Dermis microvascular lymphatic vessel endothelial cell (primary cell): ENCODE measurements at places on chromosomes 5 and 9.

- no peak for DNase-seq
These were observed 2095.5 kb upstream of the C9orf72 start for GRCh38 chr9:29668732-29669131.

- DNase-seq, result peak; percentile 71
These were observed 29.1 kb downstream of the JADE2 start for GRCh38 chr5:134554319-134555222.

- no peak for DNase-seq
These were observed 166.2 kb upstream of the ACO1 start for GRCh38 chr9:32218100-32218767.

DNA sequence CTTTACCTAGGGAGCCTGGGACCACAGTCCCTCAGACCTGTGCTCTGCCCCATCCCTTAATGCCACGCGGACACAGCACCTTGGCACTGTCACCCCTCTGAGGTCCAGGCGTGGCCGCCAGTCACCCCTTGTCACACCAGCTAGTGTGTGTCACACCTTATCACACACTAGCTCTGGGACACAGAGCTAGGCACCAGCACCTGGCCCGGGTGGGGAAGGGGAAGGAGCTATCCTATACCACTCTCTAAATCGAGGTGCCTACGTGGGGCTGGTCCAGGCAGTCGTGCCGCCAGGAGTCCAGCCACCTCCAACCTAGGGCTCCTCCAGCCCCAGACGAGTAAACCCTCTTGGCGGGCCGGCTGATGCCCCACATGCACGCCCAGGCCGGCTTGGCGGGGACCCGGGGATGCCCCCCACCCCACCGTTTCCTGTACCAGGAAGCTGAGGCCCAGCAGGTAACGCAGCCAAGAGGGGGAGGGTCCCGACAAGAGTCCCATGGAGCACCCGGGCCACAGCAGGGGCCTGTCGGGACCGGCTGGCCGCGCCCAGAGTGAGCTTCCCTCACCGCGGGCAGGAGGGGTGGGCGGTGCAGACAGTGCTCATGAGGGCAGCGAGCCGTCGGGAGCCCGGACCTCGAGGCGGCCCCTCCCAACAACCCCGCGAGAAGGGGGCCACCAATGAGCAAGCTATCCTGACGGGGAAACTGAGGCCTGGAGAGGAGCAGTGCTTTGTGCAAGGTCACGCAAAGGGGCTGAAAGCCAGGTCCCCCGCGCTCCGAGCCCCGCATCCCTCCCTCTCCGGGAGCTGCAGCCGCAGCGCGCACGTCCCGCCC, 550 bp downstream of the CORO2A start:
- peak; percentile 5 for DNase-seq

DNA sequence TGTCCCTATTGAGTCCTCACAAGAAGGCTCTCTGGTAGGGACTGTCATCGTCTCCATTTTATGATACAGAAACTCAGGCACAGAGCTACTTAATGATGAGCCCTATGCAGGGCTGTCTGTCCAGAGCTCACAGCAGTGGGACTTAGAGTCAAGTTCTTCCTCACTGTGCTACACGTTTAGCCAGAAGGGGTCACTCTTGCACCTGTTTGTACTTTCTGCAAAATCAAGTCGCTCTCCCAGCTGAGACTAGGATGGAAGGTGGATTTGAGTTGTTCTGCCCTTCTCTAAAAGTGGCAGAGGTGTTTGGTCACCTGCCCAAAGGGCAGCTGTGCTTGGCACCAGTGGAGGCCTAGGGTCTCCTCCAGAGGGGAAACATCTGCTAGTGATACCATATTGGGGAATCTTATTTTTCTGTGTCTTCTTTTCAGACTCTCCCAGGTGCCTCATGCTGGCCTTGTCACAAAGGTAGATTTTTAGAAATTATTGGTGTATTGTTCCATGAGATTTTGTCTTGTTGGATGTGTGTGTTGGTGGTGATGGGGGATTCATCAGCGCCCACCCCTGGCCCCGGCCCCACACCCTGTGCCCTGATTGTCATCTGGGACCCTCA, 104.2 kb downstream of the PPARGC1B start:
- peak; percentile 87 for DNase-seq

DNA sequence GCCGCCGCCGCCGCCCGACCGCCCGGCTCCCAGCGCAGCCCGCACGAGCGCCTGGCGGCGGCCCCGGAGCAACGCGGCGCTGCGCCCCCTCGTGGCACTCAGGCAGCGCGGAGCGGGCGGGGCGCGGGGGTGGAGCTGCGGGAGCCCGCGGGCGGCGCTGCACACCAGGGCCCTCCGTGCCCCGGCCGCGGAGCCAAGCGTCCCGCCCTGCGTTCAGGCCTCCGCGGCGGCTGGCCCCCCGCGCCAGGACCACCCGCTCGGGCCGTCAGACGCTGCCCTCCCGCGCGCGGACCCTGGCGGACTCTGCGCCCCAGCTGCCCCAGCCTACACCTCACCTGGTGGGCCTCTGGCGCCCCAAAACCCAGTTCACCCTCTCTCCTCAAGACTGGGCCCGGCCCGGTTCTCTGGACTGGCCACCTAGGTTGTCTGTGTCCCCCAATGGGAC, at the start of gene RASGEF1C:
Gene RASGEF1C, minus strand, starts transcription at position 75 of the 445 bp plus-strand sequence. CDS start 71,159 bp downstream, outside the sequence.
- DNase-seq, result peak; percentile 71

DNA sequence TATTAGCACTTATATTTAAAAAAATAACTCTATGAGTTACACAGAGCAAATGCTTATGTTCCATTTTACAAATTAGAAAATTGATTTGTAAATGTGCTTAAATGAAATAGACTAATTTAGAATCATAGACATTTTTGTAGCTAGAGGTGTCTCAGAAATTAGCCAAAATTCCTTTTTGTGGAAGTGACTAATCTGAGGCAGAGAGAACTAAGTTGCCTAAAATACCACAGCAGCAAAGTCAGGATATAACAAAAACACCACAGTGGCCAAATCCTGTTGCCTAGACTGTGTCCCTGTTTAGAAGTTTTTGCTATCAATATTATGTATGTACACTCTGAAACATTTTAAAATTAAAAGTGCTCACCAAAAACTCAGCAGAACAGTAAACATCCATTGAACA, 18.7 kb downstream of the ADAMTSL1 start:
- no peak for DNase-seq

GRCh38 chr5:115815006-115815692, 1.3 kb downstream of the CDO1 start:
- no peak for DNase-seq

- no peak for DNase-seq
These were observed 207.6 kb upstream of the MPDZ start for GRCh38 chr9:13487071-13487470.

GRCh38 chr5:68137511-68138140, 77.9 kb upstream of the PIK3R1 start:
- DNase-seq, result no peak

GRCh38 chr9:3650994-3651622, 125.3 kb upstream of the RFX3 start:
- DNase-seq, result no peak

DNA sequence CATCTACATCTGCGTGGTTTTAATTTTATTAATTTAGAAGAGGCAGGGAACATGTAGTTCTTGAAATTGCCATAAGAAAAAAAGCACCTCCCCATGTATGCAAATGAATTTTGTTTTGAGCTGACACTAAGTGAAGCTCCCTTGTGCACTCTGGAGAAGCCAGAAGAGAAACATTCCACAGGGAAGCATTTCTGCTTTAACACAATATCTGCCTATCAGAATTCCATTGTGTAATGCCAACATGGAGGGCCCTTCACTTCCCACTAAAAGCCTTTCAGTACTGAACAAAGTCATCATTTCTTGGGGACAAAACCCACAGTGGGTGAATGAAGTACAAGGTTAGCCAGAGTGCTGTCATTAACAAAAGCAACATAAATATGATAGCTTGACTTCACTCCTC, 59.7 kb downstream of the PRELID2 start:
- DNase-seq, result no peak

- no peak for DNase-seq
These were observed 18.6 kb upstream of the OLFM1 start for GRCh38 chr9:135068776-135069415.

DNA sequence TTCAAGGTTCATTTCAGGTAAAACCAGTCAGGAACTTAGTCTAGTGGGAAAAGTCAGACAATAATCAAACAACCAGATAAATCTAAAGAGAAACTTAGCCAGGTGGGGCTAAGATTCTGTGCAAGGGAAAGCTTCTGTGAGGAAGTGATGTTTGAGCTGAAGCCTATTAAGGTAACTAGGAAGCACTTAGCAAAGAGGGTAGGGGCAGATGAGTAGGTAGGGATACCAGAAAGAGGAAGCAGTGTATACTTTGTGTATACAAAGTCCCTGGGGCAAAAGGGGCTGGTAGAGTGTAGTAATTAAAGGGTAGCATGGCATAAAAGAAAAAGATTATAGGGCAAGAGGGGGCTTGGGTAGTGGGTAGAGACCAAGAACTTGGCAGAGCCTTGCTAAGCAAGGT, 3.6 kb upstream of the SPATA24 start:
- DNase-seq, result no peak

- DNase-seq, result no peak
These were observed 125.3 kb downstream of the SLC24A2 start for GRCh38 chr9:19663570-19663969.

DNA sequence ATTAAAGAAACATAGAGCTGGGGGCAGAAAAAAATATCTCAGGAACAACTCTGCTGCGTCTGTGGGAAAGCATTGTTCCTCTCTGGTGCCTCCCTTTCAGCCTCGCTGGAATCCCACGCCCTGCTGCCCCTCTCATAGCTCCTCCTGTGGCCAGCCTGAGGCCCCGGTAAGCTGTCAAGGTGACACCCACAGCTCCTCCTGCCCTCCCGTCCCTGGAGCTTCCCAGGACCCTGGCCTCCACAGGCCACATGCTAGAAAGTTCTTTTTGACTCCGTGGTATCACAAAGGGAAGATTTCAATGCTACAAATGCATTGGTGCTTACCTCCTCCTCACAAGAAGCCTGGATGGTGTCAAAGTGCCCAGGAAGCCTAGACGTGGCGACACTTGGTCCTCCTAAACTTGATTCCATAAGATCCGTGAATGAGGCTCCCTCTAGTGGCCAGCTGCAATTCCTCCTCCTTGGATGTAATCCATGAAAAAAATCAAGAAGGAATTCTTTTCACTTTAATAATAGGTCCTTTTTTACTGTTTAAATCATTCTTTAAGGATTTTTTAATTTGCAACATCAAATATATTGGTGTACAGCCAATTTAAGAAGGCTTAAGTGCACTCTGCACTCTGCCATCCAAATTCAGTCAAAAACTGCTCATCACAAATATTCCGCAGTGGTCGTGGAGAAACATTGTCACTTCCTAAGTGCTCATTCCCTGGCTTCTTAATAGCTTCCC, 104.9 kb downstream of the CFAP90 start:
- peak; percentile 42 for DNase-seq

GRCh38 chr5:160271396-160271795, 41.0 kb downstream of the CCNJL start:
- DNase-seq, result peak; percentile 84

DNA sequence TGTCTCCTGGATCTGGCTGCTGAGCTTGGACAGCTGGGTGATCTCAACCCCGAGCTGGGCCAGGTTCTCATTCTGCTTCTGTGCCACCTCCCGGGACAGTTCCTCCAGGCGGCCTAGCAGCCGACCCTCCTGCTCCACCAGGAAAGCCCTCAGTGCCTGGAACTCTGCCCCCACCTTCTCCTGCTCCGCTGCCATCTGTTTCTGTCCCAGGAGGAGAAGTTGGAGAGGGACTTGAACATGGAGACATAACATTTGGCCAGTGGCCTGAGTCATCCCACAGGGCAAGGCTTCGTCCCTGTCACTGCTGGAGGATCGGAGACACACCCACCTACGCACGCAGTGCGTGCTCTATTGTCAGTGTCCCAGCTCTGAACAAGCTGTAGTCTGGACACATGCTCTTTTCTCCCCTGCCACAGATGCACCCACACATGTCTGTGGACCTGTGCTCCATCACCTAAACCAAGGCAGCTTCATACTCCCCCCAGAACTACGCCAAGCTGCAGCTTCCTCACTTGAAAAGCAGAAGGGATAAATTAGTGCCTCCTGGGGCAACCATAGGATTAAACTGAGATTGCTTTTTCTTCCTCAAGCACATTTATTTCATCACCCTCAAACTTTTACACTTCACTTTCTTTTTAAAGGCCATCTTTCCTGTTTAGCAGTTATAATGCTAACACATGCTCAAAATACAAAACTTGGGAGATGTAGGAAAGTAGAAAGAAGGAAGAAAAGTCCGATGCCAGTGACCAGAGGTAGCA, 4.9 kb downstream of the TRIM7 start:
- DNase-seq, result no peak
